ENCODE measurements at places on chromosomes 7 and 10.

DNA sequence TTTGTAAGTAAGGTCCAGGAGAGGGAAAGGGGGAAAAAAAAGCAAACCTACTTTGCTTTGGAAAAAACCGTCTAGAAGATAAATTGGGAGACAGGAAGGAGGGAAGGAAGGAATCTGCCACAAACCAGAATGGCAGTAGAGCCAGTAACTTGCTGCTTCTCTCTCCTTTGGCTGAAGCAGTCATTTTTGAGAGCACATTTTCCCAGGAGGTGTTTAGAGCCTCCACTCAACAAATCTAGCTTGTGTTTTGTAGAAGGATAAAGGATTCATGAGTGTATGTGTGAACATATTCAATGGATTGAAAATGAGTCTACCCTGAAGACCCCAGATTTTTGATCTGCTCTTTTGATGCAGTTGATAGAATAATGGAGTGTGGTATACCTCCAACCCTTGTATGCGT is 2.6 kb downstream of the NRG3 start:
- DNase-seq, result no peak

- DNase-seq, result no peak
Measured at GRCh38 chr10:95784279-95784913, 28.4 kb downstream of the ENTPD1 start.

GRCh38 chr7:27875832-27876231 is 135.9 kb downstream of the TAX1BP1 start:
- no peak for DNase-seq

- no peak for DNase-seq
Measured at GRCh38 chr7:106827626-106828025, 37.5 kb upstream of the PIK3CG start.

DNA sequence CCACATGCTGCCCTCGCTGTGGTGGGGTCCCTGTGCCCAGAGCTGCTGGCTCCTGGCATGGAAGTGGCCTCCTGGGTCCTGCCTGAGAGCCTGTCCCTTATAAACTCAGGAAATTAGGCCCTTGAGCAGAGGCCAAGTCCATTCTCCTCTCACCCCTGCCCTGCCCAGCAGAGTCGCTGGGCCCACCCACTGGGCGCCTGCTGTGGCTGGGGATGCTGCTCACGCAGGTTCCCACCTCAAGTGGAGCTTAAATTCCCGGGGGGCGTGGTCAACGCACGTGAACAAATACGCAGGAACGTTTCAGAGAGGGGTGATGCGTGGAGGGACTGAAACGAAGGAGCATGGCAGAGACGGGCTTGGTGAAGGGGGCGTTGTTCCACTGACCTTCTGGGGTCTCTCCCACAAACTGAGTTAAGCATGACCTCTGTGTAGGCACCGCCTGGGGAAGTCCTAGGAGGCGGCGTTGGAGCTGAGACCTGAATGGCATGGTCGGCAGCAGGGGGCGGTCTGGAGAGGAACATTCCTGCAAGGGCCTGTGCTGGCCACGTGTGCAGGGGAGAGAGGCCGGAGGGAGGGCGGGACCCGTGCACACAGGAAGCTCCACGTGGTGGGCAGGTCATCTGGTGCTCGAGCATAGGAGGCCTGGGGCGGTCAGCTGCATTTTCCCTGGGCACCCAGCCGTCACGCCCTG is 27.9 kb downstream of the FAM20C start:
- no peak for DNase-seq

DNA sequence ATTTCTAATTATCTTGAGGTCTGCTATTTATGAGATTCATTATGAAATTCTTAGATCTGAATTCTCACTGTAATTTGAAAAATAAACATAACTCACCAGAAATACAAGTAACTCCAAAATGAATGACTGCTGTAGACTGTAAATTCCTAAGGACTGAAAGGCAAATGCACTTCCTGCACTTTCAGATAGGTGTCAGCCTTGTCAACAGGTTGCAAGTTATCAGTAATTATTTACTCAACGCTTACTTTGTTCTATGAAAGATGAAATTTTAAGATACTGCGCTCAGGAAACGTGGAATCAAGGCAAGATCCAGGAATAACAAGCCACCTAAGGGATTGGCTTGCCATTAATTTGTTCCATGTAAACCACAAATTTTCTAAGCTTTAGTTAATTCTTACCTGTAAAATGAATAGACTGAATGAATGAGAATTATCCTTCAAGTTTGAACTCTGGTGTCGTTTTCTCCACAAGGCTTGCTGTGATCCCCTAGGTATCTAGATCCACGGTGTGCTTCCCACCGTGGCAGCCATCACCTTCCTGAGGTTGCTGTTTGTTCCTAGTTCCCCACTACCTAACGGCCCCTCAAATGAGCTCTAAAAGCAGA is 12.6 kb downstream of the DHX32 start:
- no peak for DNase-seq

GRCh38 chr10:126309228-126309883 is 78.9 kb downstream of the ADAM12 start:
- DNase-seq, result no peak

DNA sequence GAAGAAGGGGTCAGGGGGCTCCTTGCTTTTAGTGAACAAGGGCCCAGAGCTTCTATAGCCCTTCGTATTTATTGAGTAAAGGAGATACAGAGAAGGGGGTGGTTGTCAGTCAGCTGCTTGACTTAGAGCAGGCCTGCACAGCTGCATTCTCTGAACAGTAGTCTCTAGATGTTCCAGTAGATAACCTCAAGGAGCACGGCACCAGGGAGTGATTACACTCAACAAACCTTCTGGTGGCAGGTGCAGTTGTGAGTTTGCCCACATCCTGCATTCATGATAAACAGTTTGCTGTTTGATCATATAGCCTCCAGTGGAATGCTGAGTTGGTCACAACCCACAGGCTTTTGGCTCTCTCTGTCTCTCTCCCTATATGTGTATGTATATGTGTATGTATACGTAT is 70.0 kb upstream of the GJD4 start:
- DNase-seq, result no peak

- DNase-seq, result no peak
Measured at GRCh38 chr7:46202379-46202778, 281.3 kb upstream of the IGFBP3 start.

DNA sequence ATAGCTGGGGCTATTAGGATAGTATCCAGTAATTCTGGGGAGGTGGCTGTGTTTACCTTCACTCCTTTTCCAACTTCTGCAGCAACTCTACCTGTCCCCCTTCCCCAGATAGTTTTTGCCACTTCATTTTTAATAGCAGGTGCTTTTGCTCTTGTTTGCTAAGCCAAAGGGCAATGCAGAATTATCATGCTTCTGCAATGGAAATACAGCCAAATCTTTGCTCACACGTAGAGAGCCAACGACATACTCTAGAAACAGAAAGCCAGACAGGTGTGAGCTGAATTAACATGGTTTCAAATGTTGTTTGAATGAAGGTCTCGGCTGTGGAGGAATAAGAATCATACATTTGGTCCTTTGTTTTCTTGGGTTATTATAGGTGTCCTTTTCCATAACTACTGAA is 14.4 kb downstream of the PLEKHS1 start:
- DNase-seq, result no peak

- DNase-seq, result no peak
Measured at GRCh38 chr7:82542665-82543064, 99.1 kb upstream of the CACNA2D1 start.

DNA sequence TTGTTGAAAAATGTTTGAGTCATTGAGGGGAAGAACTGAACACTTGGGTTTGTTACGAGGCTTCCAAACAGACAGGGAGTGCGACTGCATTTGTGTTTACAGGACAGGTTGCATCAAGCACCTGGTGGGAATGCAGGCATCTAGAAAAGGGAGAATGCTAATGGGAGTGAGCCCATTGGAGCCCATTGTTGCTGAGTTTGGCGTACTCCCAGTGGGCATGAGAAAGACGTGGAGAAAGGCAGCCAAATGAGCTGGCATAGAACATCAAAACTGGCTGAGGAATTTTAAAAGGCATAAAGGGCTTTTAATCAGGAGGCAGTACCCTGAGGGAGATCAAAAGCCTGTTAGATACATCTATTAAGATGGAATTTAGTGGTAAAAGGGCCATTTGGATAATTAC is 171.6 kb upstream of the NPSR1 start:
- no peak for DNase-seq

- DNase-seq, result no peak
Measured at GRCh38 chr7:491958-492713, 27.5 kb downstream of the PDGFA start.

GRCh38 chr7:51477323-51477722 is 160.7 kb upstream of the COBL start:
- no peak for DNase-seq

- DNase-seq, result no peak
Measured at GRCh38 chr7:50473531-50473930, 23.4 kb upstream of the FIGNL1 start.

- no peak for DNase-seq
Measured at GRCh38 chr7:45700556-45700955, 126.4 kb downstream of the ADCY1 start.

DNA sequence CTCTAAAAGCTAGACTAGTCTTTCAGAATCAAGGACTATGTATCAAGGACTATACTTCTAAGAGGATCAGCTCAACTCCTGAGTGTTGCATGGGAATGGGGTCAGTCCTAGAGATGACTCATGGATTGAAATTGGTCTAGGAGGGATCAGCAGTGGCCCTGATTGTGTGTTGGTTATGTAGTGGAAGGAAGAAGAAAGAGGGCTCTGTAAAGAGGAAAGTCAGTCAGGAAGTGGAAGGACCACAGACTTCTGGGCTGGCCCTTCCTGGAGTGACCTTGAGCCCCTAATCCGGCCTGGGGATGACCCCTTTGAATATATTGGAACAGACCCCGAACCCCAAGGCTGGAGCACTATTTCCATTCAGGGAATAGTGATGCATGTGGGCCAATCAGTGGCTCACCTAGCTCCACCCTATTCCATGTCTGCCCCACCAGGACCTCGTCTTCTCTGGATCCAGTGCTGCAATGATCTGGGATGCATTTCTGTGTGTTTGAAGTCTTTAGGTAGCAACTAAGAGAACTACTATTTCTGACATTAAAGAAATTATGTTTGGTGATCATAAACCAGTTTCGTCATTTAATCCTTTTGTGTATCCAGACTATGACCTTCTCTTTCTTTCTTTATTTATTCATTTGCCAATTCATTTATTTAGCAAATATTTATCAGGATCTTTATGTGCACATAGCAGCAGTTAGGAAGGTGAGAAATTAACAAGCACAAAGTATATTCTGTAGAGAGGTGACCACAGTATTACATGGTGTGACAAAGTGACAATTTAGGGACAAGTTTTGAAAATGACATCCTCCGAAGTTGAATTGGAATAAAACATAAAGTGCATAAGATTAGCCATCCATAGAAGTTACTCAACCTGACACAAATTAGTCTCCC is 48.6 kb upstream of the KIF5B start:
- DNase-seq, result no peak

DNA sequence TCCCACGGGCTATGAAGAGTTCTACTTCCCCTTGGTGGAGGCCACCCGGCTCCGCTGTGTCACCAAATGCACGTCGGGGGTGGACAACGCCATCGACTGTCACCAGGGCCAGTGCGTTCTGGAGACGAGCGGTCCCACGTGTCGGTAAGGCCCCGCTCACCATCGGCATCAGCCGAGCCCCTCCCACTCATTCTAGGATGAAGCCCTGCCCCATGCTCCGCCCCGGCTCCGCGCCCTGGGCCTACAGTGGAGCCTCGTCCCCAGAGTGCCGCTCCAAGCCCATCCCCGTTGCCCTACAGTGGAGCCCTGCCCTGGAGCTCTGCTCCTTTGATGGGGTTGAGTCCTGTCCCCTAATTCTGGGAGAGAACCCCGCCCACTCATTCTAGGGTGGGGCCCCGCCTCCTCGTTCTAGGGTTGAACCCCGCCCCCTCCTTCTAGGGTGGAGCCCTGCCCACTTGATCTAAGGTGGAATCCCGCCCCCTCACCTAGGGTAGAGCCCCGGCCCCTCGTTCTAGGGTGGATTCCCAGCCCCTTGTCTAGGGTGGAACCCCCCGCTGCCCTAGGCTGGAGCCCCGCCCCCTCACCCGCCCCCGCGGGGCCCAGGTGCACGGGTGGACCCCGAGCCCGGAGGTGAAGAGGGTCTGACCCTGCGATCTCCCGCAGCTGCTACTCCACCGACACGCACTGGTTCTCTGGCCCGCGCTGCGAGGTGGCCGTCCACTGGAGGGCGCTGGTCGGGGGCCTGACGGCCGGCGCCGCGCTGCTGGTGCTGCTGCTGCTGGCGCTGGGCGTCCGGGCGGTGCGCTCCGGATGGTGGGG is 3.4 kb upstream of the MUC12 start:
- DNase-seq, result no peak

DNA sequence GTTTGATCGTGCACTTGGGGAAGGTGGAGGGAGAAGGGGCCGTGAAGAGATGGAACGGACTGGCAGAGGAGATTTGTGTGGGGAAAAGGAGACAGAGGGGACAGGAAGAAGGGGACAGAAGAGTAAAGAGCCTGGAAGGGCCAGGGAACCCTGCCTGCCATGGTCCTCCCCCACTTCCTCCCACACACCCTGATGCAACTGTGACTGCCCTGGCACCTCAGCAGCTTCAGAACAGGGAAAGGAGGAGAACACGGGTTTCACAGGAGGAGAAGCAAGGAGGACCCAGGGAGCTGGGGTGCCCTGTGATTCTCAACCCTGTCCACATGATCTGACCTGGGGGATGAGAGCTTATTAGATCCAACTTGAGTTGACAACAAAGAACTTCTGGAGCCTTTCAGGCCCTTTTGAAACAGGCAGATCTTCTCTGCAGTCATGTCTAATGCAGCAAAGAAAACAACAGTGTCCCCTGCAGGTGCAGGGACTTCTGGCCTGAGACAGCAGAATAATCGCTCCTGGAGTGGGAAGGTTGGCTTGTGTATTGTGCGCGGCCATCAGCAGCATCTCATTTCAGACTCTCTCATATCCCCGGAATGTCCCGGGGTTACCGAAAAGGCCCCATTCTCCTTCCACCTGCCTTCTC is 421.6 kb downstream of the PAXIP1 start:
- no peak for DNase-seq

DNA sequence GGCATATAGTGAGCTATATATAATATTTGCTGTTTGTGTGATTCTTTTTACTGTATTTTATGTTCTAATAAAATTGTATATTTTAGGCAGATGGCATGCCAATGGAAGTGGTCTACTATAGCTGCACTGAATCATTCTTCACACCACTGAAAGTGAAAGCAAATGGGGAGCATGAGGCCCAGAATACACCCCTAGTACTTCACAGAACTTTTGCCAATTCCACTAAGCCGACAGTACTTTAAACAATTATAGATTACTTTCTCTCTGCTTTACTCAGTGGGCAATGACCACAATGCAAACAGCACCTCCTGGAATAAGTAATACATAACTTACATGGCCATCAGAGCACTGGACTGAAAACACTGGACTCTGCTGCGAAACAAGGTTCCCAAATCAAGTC is 70.2 kb downstream of the ANKRD26 start:
- no peak for DNase-seq
